ENCODE measurements at places on chromosomes 7 and 10.

DNA sequence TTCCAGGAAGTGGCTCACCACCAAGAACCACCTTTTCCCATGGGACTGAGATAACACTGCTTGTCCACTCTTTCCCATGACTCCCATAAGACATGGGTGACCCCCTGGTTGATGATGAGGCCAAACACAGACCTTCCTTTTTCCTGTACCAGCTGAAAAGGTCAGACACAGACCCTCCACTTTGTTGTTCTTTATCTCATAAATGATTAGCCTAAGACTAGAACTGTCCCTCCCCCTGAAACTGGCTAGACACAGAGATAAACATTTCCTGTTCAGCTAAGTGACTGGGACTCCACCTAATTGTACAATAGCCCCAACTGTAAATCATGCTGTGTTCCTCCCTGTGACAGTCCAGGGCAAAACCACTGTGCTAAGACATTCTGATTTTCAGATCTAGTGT is 8.2 kb upstream of the NRG3 start:
- no peak for DNase-seq

DNA sequence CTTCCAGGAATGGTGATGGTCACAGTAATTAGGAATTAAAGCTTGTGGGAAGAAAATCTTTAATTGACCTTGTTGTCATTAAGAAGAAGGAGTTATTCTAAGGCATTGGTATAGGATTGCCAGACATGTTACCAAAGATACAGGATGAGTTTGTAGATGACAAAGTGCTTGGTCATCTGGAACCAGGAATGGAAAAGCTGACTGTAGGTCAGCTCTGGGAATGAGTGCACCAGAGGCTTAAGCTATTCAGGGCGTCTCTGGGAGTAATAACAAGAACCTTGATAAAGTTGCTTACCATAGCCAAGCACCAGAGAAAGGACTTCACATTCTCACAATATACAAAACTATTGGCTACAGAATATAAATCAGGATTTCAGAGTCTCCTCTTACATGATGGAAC is 89.0 kb downstream of the PHTF2 start:
- no peak for DNase-seq

- no peak for DNase-seq
These were observed 196.0 kb downstream of the RNLS start for GRCh38 chr10:88386821-88387773.

DNA sequence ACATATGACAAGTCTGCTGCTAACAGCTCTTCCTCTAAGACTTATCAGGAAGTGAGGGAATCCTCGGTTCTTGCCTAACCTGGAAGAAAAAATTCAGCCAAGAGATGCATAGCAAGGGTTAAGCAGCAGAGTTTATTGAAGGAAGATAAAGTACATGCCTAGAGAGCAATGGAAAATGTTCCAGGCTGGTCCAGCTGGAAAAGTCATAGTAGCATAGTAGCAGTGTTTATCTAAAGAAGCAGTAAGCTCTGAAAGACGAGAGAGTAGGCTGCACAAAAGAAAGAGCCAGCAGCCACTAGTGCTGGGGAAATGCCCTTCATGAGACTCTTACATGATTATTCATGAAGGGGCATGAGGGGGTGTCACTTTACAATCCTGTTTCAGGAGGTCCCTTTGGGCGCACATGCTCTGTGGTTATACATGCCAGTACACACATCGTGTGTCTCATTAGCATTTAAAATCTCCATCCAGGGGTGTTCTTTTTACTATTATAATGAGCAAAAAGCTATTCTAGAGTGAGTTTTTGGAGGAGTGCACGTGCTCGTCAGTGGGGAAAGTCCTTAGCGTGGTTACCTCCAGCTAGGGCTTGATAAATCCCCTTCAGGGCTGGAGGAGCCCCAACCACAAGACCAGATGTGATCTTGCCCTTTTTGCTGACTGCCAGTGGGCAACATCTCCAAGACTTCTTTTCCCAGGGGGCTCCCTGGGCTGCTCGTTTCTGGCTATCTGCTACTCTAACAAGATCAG is 716.1 kb downstream of the PARD3 start:
- DNase-seq = no peak

DNA sequence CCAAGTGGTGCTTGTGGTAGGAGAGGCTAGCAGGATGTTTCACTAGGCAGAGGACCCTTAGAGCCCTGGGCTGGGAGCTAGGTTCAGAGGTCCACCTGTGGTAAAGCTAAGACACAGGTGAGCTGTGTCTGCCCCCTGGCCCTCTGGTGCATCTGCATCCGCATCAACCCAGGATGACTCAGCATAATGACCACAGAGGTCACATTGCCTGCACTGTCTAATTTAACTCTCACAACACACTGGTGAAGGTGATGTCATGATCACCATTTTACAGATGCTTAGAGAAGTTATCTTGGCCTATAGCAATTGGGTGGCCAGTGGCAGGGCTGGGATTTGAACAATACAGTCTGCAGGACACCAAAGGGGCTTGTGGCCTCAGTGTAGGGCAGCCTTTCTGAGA is 33.1 kb downstream of the HABP2 start:
- no peak for DNase-seq

DNA sequence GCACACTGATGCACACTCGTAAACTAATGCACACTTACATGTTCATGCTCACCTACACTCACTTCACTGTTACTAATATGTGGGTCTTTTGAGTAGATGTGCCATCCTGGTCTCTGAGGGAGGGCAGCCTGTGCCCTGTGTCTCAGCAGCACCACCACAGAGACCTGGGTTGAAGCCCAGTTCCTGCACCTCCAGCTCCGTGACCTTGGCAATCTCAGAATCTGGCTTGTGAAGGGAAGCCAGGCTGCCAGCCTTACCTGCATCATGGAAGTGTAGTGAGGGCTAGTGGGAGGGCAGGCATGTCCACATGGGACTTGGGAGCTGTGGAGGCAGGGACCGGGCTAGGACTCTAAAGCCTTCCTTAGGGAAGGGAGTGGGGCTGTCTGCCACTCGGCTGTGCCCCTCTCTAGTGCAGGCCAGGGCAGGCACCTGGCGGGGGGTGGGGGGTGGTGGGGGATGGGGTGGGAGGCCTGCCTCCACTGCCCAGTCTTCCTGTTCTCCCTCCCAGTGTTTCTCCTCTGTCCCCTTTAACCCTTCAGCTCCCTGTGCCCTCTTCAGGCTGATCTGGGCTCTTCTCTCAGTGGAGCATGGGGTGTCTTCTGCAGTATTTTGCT is 8.1 kb downstream of the ADCY1 start:
- DNase-seq = no peak

DNA sequence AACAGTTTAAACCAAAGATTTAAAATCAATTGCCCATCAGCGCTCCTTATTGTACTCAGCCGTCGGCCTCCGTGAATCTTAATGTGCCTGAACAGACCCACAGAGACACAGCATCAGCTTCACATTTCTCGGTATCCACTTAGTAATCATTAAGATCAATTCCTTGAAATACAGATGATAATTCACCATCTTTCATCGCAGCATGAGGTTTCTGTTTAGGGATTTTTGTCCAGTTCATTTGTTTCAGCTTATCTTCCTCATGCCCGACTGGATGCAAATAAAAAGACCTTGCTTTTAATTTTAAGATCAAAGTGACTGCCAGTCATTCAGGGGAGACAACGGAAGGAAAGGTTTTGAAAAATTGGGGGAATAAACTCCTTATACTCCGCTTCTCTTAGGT is 207.8 kb downstream of the WDR37 start:
- DNase-seq = no peak

DNA sequence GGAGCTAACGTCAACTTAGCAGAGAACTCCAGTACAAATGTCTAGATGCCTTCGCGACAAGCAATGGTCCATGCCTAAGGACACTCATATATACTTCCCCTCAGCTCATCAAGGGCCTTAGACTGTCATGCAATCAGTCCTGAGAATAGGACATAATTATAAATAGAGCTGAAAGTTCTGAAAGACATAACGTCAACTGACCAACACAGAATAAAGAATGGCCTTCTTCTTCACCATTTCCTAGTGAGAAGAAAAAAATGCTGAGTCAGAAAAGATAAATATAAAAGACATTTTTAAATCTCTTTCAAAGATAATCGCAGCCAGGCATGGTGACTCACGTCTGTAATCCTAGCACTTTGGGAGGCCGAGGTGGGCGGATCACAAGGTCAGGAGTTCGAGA is 83.2 kb downstream of the ARMH3 start:
- no peak for DNase-seq

- DNase-seq = no peak
These were observed 492.5 kb upstream of the AKR1E2 start for GRCh38 chr10:4333459-4333894.

- no peak for DNase-seq
These were observed 14.4 kb upstream of the RBM20 start for GRCh38 chr10:110629680-110630191.

- no peak for DNase-seq
These were observed 211.3 kb downstream of the CXCL12 start for GRCh38 chr10:44173608-44173894.

GRCh38 chr10:90816466-90816865 is 41.4 kb downstream of the HTR7 start:
- DNase-seq = no peak

DNA sequence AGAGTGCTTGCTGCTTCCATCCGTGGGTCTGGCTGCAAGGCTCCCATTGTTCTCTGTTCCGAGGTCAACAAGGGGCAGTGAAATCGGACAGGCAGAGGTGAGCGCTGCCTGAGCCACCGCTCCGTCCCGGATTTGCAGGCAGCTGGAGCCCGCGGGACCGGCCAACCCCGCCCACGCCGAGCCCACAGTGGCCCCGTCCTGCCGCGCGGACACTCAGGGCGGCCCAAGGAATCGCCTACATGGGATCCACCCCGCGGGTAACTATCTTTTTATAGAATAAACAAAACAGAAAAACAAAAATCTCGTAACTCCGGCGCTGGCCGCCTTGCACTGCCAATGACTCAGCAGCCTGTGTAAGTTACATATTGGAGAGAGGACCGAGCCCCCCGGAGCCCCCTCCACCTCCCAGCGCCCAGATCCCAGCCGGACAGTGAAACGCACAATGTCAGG is 1.9 kb downstream of the BNIP3 start:
- DNase-seq = no peak

DNA sequence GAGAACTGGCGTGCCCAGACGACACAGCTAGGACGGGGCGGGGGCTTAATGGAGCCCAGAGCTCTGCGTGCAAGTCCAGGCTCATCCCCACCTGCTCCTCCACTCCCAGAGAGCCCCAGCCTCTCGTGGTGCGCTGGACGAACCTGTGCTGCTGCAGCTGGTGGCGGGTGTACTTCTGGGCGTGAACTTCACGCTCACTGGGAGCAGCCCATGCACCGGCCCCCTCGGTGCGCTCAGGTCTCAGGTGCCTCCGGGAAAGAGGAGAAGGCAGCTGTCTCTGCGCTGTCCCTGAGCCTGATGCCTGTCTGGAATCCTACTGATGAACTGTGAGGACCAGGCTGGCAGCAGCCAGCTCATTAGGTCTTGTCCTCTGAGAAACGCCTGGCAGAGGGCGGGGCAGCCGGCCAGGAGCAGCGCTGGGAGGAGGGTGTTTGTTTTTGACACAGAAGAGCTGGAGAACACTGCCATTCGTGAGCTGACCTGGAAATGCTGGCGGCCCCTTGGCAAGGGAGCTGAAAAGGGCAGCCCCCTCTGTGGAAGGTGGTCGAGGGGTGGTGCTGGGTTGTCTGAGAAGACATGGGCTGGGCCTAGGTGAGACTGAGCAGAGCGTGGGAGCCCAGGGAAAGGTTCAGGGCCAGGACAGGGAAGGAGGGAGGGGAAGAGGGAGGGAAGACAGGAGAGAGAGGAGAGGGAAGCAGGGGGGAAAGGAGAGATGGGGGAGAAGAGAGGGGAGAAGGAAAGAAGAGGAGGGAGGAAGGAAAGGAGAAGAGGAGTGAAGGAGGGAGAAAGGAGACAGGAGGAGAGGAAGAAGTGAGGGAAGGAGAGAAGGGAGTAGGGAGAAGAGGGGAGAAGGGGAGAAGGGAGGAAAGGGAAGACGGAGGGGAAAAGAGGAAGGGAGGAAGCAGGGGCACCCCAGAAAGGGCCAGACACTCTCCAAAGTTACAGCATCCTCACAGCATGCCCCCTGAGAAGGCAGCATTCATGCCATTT is 53.5 kb upstream of the TNS3 start:
- no peak for DNase-seq

DNA sequence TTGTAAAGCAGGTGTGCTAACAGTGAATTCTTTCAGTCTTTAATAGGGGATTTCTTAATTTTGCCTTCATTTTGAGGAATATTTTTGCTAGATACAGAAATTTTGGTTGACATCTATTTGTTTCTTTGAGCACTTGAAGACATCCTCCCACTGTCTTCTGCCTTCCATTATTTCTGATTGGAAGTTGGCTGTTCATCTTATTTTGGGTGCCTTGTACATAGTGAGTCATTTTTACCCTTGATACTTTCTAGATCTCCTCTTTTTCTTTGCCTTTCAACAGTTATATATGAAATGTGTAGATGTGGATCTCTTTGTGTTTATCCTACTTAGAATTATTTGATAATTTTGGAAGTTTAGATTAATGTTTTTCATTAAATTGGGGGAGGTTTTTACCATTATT is 631.0 kb downstream of the AUTS2 start:
- no peak for DNase-seq

DNA sequence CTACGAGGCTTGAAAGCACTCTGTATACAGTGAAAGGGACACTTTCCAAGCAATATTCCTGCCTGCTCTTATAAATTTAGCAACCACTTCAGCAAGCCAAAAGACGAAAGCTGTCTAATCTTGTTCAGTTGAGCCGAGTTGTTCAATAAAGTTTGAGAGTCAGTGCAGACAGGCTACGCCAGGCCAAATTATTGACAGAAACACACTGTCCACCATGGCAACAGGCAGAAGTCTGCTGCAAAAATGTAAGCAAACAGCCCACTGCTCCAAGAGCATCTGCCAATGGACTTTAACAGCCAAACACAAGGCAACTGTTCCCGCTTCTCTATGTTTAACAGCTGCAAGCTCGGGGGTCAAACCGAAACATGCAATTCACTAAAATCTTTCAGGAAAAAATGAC is 85.7 kb downstream of the GLI3 start:
- no peak for DNase-seq

GRCh38 chr7:153522261-153522660 is 529.9 kb upstream of the DPP6 start:
- DNase-seq = no peak

DNA sequence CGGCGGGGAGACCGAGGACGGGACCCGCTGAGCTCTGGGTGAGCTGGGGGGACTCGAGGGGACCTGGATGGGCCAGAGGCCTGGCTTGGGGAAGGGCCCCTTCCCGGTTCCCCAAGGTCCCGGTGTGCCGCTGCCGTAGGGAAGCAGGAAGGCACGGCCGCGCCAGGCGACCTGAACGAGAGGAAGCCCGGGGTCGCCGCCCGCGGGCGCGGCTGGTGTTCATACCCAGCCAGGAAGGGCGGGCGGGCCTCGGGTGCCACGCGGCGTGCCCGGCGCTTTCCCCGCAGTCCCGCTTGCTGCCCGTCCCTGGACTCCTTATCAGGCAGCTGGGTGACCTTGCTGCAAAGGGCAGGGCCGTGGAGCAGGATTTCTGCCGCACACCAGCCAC is 38.0 kb downstream of the ZNF777 start:
- no peak for DNase-seq

DNA sequence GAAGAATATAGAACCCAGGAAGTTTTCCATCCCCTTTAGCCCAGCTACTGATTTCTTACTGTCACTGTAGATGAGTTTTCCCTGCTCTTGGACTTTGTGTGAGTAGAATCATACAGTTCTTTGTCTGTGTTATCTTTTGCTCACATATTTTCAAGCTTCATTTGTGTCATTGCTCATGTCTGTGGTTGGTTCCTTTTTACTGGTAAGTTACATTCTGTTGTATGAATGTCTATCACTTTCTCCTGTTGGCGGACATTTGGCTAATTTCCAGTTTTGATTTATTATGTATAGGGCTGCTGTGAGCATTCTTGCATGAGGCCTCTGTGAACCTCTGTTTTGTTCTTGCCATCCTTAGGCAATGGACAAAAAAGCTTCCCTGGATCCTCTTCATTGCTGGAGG is 5.3 kb downstream of the GLRX3 start:
- DNase-seq = no peak
